Aorta (tissue), 5 donors: ENCODE measurements at places on chromosomes 13 and 19. TPM values are rescaled to one million over a fixed set of nuclear protein-coding genes. Genes with fewer than 3 reads are reported as not detected.
A peak's percentile ranks its signal among the peaks of the same experiment; 100 is the strongest.

ZNF132 gene
- total RNA-seq, result 5.4 TPM

RLN3 gene
- total RNA-seq, result not detected

VSTM2B gene
- total RNA-seq, result not detected

MISP gene
- 0.12 TPM for total RNA-seq

DNA sequence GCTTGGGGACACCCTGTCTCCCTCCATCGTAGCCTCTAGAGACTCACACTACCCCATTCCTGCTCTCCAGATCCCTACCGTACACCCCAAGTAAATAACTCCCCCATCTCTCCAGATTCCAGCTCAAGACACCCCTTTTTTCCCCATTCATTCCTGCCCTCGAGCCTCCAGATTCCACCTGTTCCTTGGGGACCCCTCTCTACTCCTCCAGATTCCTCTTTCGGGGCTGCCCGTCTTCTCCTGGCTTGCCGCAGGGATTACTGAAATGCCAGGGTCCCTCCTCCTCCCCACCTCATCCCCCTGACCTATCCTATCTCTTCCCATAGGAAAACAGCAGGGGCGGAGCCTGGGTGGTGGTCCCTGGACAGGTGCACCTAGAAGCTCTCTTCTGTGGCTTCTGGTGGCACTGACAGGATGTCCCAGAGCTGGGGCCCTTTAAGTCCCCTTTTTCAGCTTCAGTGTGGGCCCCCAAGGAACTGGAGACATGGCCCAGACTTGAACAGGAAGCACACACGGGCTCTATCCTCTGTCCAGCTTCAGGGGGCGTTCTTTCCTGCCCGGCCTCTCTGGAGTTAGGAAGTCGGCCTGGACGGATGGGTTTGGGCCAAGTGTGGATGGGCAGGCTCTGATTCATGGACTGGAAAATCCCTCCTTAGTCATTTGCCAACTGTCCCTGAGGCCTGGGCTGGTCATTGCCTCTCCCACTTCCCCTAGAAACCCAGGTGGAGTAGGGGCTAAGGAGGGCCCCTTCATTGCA lies 1.2 kb downstream of the ZSWIM4 start:
- no peaks in the 10 kb centered on the region for H3K27me3 ChIP-seq
- no peaks in the 10 kb centered on the region for H3K4me1 ChIP-seq
- peak overlapping the region; percentile 8 for H3K4me3 ChIP-seq
- H3K36me3 ChIP-seq, result no peaks in the 10 kb centered on the region
- peak overlapping the region; percentile 95 for H3K27ac ChIP-seq

DNA sequence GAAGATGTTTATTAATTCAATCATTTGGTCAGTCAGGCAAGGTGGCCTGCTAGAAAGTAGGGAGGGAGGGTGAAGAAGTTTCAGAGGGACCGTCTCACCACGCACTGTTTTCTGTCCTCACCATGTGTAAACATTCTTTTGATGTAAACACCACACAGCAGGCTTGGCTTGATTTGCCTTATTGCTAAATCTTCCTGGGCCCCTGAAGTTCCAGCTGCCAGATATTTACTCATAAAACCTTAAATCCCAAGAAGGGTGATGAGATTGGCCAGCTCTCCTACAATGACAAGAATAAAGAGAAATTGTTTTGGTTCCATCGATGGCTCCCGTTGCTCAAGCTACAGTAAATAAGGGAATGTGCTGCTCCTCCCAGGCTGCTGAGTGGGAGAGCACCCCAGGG lies 198.2 kb upstream of the TMTC4 start:
- no peaks in the 10 kb centered on the region for H3K4me1 ChIP-seq
- DNase-seq, result no peak
- H3K27ac ChIP-seq, result no peak overlapping the region

GRCh38 chr19:55315956-55316525 lies 9.1 kb downstream of the TMEM150B start:
- H3K4me3 ChIP-seq, result no peak overlapping the region
- H3K4me1 ChIP-seq, result no peaks in the 10 kb centered on the region
- H3K27ac ChIP-seq, result no peak overlapping the region

- H3K4me1 ChIP-seq, result no peaks in the 10 kb centered on the region
- H3K27ac ChIP-seq, result peak overlapping the region; percentile 50
- DNase-seq, result peak; percentile 82
- H3K4me3 ChIP-seq, result peak overlapping the region; percentile 66
- H3K36me3 ChIP-seq, result no peaks in the 10 kb centered on the region
Measured at GRCh38 chr19:55640043-55640576, 692 bp upstream of the ZNF580 start.

GRCh38 chr13:29893438-29893837 lies 43.0 kb upstream of the UBL3 start:
- H3K27me3 ChIP-seq, result no peaks in the 10 kb centered on the region
- no peaks in the 10 kb centered on the region for H3K36me3 ChIP-seq
- no peak overlapping the region for H3K27ac ChIP-seq
- H3K4me1 ChIP-seq, result no peaks in the 10 kb centered on the region
- H3K4me3 ChIP-seq, result no peak overlapping the region
- no peak for DNase-seq

- DNase-seq, result no peak
- H3K4me3 ChIP-seq, result no peak overlapping the region
- no peak overlapping the region for H3K27ac ChIP-seq
- H3K4me1 ChIP-seq, result peaks cover 2% of the 10 kb centered on the region
- no peaks in the 10 kb centered on the region for H3K36me3 ChIP-seq
Measured at GRCh38 chr13:40966298-40966697, 52.8 kb downstream of the ELF1 start.

DNA sequence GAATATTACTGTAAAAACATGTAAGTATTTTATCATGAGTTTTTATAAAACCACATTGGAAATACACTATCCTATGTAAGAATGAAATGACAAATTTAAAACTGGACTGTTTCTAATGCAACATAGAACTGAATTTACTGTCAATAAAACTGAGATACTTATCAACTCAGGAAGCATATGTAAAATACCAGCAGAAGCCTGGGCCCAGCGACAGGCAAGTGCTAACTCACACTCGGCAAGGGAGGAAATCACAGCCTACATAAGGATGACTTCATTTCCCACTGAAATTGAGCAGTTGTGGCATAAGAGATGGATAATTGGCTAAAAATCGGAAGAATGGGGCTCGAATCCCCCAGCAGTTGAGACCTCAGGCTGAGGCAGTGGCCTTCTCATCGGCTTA lies 12.1 kb downstream of the PROZ start:
- no peaks in the 10 kb centered on the region for H3K4me1 ChIP-seq
- no peaks in the 10 kb centered on the region for H3K27me3 ChIP-seq
- peaks cover 3% of the 10 kb centered on the region for H3K36me3 ChIP-seq
- DNase-seq, result no peak

GRCh38 chr13:41701676-41702075 lies 244.3 kb downstream of the RGCC start:
- no peak overlapping the region for H3K27ac ChIP-seq
- H3K4me3 ChIP-seq, result no peak overlapping the region
- DNase-seq, result no peak
- peaks cover 4% of the 10 kb centered on the region for H3K4me1 ChIP-seq

DNA sequence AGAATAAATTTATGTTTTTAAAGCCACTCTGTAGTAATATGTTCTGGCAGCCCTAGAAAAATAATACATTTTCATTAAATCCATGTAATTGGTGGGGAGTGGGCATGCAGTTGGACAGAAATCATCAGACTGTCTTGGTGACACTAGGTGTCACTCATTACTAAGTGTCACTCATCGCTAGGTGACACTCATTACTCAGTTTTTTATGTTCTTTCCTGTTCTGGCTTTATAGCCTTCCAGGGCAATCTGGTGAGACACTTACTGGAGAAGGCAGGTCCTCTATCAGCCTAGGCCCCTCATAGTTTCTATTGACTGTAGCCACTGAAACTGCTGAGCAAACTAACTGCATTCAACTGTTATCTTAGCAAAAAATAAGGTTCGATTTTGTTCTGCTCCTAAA lies 542.1 kb downstream of the SLITRK1 start:
- no peak for DNase-seq
- no peaks in the 10 kb centered on the region for H3K4me1 ChIP-seq
- H3K27ac ChIP-seq, result no peak overlapping the region
- no peak overlapping the region for H3K4me3 ChIP-seq
- H3K36me3 ChIP-seq, result no peaks in the 10 kb centered on the region

DNA sequence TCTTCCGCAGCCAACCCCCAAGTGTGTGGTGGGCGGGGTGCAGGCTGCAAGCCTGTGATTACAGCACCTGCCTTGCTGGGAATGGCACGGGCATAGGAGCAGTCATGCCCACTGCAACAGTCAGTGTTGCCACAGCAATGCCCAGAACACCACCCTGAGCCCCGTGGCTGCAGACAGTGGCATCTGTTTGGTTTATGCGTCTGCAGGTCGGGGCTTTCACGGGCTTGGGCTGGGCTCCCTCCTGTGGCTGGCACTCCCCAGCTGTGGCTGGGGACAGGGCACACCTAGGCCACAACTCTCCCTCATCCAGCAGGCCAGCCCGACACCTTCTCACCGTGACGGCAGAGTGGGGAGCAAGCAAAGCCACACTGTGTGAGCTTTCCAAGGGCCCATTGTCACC lies 115.3 kb upstream of the C1QTNF9B start:
- H3K36me3 ChIP-seq, result no peaks in the 10 kb centered on the region
- no peaks in the 10 kb centered on the region for H3K4me1 ChIP-seq
- no peak overlapping the region for H3K27ac ChIP-seq
- no peaks in the 10 kb centered on the region for H3K27me3 ChIP-seq
- H3K4me3 ChIP-seq, result no peak overlapping the region
- DNase-seq, result no peak

DNA sequence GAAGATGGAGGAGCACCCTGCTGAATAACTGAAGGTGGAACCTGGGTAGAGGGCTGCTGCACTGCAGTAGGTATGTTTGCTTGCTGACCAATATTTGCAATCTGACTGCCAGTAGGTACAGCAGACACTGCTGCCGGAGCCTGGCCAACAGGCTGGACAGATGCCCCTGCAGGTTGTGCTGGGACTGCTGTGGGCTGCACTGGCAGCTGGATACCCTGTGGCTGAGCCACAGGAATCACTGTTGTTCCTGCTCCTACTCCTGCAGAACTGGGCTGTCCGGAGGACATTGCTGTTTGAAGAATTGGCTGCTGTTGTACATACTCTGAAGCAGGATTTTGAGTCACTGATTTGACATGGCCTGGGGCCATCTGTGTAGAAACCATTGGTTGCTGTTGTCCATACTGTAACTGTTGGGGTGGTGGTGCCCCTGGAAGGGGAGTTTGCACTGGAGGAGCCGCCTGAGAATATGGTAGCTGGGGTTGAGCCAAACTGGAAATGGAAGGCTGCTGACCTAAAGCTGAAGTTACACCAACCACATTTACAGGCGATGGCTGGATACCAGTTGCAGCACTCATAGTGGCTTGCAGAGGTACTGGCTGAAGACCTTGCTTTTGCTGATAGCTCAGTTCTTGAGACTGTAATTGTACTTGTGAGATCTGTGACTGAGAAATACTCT lies 2.2 kb downstream of the TSC22D1 start:
- H3K4me3 ChIP-seq, result peak overlapping the region; percentile 97
- H3K27ac ChIP-seq, result no peak overlapping the region
- H3K4me1 ChIP-seq, result peaks cover 3% of the 10 kb centered on the region
- no peak for DNase-seq
- no peaks in the 10 kb centered on the region for H3K27me3 ChIP-seq

DNA sequence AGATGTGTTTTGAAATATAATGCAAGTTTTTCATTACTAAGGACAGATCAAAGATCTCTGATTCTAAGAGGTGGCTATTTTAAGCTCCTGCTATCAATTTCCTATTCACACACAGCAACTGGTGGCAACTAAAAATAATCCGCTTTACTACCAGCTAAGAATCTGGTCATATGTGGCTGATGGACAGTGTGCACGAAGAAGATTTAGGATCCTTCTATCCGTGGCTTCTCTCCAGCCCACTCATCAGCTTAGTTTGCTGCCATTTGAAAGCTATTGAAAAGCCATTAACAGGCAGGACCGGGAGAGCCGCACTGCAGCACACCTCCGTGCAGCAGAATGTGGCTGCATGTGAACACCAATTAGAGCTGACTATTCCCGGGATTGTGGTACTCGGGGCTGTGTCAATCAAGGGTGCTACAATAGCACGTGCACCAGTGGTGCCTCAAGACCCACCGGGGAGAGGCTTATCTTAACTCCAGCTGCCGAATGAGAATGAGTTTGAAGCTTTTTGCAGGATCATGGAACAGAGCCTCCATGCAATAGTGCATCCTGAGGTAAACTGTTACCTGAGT lies at the start of gene MYO16:
TSS of gene MYO16 (plus strand) at position 431 of the 572 bp plus-strand sequence. CDS start 234 bp downstream, outside the sequence.
- no peak within 1 kb of the TSS for H3K27ac ChIP-seq
- H3K4me1 ChIP-seq, result no peaks in the 10 kb centered on the region
- DNase-seq, result no peak
- H3K27me3 ChIP-seq, result peaks cover 1% of the 10 kb centered on the region
- H3K4me3 ChIP-seq, result no peak within 1 kb of the TSS
- no peaks in the 10 kb centered on the region for H3K36me3 ChIP-seq

DNA sequence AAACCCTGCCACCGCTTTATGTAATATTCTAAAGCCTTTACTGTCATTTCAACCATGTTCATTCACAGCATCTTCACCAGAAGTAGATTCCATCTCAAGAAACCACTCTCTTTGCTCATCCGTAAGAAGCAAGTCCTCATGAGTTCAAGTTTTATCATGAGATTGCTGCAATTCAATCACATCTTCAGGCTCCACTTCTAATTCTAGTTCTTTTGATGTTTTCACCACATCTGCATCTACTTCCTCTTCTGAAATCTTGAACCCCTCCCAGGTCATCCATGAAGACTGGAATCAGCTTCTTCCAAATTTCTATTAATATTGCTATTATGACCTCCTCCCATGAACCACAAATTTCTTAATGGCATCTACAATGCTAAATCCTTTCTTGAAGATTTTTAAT lies 83.9 kb downstream of the FOXO1 start:
- peaks cover 9% of the 10 kb centered on the region for H3K4me1 ChIP-seq
- no peaks in the 10 kb centered on the region for H3K36me3 ChIP-seq
- H3K27me3 ChIP-seq, result no peaks in the 10 kb centered on the region
- no peak overlapping the region for H3K4me3 ChIP-seq
- no peak for DNase-seq

GRCh38 chr13:81498969-81499368 lies 1158.0 kb upstream of the SPRY2 start:
- H3K36me3 ChIP-seq, result no peaks in the 10 kb centered on the region
- no peaks in the 10 kb centered on the region for H3K4me1 ChIP-seq
- no peak for DNase-seq
- no peaks in the 10 kb centered on the region for H3K27me3 ChIP-seq

DNA sequence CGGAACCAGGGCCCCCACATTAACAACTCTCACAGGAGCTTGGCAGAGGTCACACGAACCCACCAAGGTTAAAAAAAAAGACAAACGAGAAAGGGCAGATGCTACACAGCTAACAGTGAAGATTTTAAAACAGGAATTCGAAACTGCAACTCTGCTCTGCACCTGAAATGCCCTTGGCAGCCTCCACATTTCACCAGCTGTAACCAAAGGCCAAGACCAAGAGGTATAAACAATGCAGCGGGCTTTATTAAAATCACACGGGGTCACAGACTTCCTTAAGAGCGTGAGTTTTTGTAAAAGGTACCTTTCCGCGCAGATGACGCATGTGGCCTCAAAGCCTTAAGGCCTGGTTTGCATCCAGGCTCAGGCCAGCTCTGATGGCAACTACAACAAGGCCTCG lies 88.2 kb downstream of the STK24 start:
- no peaks in the 10 kb centered on the region for H3K27me3 ChIP-seq
- DNase-seq, result no peak
- no peaks in the 10 kb centered on the region for H3K36me3 ChIP-seq
- H3K27ac ChIP-seq, result no peak overlapping the region
- H3K4me3 ChIP-seq, result no peak overlapping the region

- no peaks in the 10 kb centered on the region for H3K27me3 ChIP-seq
- no peak overlapping the region for H3K4me3 ChIP-seq
- no peak for DNase-seq
- H3K27ac ChIP-seq, result no peak overlapping the region
- no peaks in the 10 kb centered on the region for H3K36me3 ChIP-seq
Measured at GRCh38 chr13:98685146-98685545, 67.3 kb downstream of the SLC15A1 start.
